Retina (tissue), 1 donor: ENCODE measurements at places on chromosomes 16 and 17.

DNA sequence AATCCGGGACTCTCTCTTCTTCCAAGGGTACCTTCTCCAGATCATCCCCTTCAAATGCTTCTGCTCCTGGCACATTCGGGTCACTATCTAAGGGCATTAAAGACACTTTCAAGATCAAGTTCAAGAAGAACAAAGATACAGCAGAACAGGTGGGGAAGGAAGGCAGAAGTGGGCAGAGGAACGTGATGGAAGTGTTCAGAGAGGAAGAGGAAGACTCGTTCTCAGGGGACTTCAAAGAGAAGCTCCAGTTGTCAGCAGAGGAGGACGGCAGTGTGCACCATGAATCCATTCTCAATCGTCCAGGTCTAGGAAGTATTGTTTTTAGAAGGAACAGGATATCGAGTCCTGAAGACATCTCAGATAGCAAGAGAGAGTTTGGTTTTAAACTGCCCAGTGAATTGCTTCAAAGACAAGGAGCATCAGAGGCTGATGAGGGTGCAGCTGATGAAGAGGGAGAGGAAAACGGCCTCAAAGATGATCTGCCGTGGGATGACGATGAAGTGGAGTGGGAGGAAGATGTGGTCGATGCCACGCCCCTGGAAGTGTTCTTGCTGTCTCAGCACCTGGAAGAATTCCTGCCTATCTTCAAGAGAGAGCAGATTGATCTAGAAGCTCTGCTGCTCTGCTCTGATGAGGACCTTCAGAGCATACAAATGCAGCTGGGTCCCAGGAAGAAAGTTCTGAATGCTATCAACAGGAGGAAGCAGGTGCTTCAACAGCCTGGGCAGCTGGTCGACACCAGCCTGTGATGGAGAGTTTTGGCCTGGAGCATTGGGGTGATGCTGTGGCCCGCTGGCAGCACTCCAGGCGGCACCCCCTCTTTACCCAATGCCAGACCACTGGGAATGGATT is 16.8 kb downstream of the ANKS4B start:
- DNase-seq, result no peak

DNA sequence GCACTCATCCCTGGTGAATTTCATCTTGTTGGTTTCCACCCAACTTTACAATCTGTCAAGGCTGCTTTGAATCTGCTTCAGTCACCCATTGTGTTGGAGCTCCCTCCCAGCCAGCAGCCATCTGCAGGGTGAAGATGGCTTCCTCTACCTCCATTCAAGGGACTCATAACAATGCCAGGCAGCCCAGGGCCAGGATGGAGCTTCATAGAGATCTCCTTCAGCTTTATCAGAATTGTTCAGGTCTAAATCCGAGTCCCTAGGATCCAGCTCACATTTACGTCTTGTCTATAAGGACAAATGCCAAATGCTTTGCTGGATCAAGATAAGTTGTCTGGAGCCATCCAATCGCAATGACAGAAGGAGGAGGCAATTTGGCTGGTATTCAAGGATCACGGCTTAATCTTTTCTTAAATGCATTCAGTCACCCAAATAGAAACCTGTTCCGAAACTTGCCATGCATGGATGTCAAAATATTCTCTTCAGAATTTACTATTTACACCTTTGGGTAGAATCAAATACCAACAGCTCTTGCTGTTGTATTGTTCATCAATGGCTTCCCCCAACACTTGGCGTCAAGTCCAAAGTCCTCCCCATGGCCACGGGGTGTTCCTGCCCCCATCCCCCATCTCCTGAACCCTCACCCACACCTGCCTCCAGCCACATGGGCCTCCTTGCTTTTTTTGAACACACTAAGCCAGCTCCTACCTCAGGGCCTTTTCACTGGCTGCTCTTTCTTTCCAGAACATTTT is 3.8 kb upstream of the FAM171A2 start:
- no peak for DNase-seq

GRCh38 chr17:17606416-17607000 is 15.0 kb upstream of the PEMT start:
- DNase-seq, result peak; percentile 79

DNA sequence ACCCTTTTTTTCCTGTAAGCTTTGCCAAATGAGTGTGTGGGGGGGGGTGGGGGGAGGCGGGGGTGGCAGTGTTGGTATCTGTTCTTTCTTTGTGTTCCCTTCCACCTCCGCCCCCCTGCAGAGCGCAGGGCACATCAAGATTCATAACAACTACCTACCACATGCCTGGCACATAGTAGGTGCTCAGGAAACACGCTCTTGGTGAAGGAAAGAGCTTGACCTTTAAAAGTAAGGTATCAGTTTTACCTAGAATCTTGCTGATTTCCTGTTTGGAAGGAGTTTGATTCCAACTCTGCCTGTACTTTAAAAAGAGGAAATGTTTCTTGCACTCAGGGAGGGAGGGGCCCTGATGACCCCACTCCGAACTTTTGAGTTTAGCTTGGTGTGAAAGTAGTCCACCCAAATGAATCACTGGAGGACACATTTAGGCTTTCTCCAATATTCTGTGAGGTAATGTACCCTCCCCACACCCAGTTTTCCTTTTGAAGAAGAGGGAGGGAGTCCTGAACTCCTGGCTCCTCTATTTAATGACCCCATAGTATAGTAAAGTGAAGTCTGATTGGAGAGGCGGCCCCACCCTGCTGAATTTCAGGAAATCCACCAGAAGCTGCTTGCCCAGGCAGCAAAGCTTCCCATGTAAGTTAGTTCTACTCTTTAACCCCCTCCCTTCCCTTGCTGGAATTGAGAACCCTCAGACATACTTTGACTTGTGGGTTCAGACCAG is 560 bp upstream of the FAM20A start:
- no peak for DNase-seq

DNA sequence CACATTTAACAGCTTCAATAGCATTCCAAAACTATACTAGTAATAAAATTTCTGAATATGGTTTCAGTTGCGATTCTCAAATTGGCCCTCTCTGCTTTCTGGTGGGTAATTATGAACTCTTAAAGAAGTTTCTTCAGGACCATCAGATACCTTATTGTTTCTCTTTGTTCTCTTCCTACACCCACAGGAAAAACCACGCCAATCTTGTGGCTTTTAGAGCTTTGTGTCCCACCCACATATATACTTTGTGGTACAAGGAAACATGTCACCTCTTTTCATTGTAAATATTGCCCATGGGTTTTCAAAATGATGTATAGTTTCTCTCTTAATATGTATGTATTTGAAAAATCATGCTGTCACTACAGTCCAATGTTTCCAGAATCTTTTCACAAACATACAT is 12.1 kb downstream of the ABCA9 start:
- no peak for DNase-seq

- DNase-seq, result no peak
Measured at GRCh38 chr17:21253646-21254441, 634 bp upstream of the NATD1 start.

GRCh38 chr17:6941989-6942388 is 53.9 kb upstream of the ALOX12 start:
- no peak for DNase-seq

DNA sequence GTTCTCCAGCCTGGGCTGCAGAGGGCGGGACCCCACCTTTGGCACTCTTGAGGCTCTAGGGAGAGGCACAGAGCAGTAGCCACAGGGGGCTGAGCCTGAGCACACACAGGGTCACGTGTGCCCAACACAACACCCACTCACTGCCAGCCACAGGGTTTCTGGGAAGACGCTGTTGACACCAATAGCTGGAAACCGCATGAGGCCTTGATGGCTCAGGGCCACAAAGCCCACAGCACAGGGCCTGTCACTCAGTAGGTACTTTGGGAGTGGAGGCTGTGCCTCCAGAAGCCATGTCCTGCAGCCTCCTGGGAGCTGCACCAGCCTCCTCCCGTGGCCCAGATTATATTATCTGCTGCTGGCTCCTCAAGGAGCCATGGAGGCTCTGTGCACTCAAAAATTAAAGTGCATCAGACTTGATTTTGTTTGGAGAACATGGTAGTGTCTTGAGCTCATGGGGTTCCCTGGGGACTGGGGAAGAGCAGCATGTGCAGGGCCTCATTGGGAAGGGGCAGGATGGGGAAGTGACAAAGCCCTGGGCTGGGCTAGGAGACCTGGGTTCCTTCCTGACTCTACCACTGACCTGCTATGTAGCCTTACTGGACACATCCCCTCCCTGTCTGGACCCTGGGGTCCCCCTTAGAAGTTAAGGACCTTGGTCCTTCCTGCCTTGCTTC is 12.5 kb upstream of the SREBF1 start:
- no peak for DNase-seq

DNA sequence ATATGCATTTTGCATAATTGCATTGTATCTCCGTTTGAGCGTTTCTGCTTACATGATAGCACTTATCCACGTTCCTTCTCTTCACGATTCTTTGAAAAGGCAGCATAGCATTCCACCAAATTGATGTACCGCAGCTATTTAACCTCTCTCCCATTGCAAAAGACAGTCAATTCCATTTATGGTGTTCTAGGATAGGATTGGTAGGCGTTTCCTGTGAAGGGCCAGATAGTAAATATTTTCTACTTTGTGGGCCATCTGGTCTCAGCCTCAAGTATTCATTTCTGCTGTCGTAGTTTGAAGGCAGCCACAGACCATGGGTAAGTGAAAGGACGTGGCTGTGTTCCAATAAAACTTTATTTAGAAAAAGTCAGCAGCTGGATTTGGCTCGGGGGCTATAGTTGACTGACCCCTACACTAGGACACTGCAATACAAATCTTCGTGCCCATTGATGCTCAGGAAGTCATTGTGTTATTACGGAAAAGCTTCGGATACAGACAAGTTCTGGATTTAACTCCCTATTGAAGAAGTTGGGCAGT is 10.1 kb downstream of the SNX29 start:
- no peak for DNase-seq

GRCh38 chr17:28547623-28548416 is 4.6 kb downstream of the UNC119 start:
- DNase-seq, result peak; percentile 82

DNA sequence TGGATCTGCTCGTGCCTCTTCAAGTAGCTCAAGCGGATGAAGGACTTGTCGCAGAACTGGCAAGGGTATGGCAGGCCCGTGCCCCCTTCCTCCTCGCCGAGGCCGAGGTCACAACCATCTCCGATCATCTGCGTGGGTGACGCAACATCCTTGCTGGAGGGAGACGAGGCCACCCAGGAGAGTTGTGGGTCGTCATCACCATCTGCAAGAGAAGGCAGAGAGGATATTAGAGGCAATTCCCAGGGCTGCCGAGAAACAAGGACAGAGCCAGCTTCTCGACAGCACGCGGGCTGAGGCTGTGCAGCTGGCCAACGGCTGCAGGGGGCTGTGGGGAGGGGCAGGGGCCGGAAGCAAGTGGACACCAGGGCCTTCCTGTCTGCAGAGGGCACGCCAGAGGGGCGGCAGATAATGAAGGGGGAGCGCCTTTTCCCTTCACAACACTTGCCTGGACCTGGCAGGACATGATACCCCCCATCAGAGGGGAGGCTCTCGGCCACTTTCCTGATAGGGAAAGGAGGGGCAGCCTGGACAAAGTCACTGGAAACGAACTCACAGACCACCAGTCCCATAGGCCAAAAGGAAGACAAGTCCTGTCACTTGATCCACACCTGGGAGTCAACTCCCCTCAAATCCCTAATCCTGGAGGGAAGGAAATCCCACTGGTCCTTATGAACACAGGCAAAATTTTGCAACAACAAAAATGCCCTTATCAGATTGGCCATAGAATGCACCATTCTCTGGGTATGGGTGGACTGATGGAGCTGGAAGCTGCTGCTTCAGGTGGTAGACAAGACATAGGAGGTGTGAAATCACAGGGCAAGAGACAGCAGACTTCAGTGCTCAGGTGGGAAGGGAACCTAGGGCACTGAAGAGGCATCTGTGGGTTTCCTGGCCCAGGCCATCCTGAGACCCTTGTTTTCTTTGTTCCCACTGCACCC is 217.0 kb downstream of the ZNF423 start:
- peak; percentile 86 for DNase-seq

DNA sequence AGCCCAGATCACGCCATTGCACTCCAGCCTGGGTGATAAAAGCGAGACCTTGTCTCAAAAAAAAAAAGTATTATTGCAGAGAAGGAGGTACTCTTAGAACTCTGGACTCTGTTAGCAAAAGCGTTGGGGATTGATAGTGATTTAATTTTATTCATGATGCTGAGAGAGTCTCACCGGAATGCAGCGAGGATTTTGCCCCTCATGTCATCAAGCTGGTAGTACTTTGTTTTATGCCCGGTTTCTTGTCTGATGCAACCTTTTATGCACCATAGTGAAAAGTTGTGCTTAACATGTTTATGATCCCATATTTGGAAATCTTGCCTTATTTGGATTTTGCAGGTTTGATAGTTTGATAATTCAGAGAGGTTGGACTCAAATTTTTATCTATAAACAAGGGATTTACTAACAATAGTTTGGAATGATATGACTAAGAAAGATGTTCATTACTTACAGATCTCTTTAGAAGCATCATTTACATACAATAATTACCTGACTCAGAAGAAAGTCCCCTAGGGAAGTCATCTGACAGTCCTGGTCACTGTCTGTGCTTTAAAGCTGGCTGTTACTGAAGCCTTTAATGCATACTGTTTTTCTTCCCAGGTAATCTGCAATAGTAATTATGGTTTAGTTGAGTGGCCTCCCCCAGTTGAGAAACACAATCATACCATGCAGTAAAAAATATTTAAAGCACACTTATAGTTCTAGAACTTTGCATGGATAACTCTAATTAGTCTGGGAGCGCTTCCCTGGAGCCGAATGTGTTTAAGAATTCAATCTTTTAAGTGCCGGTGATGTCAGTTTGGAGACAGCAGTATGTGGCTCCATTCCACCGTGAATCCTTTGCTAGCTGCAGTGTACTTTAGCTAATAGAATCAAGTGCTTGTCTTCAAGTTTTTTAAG is 120.9 kb downstream of the PRKCA start:
- no peak for DNase-seq

DNA sequence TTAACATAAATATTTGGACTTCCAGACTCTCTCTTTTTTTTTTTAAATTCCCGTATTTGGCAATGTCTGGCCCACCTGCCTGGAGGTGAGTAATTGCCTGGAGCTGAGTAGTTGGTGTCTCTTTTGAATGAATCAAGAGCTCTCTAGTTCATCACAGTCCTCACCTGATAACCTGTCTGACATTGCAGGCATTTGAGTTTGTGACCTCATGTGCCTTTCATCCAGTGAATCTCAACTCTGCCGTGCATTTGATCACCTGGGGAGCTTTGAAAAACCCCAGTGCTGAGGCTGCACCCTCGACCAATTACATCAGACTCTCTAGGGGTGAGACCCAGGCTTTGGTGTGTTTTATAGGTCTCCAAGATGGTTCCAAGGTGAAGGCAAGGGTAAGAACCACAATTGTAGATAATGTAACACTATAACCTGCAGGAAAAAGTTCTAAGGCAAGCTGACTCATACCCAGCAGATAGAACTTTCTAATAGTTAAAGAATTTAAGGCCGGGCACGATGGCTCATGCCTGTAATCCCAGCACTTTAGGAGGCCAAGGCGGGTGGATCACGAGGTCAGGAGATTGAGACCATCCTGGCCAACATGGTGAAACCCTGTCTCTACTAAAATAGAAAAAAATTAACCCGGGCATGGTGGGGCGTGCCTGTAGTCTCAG is 24.5 kb upstream of the HS3ST2 start:
- DNase-seq, result no peak

GRCh38 chr17:29977836-29978235 is 36.4 kb downstream of the EFCAB5 start:
- DNase-seq, result no peak
